ENCODE measurements at places on chromosomes 1 and 21.
A peak's percentile ranks its signal among the peaks of the same experiment; 100 is the strongest.

DNA sequence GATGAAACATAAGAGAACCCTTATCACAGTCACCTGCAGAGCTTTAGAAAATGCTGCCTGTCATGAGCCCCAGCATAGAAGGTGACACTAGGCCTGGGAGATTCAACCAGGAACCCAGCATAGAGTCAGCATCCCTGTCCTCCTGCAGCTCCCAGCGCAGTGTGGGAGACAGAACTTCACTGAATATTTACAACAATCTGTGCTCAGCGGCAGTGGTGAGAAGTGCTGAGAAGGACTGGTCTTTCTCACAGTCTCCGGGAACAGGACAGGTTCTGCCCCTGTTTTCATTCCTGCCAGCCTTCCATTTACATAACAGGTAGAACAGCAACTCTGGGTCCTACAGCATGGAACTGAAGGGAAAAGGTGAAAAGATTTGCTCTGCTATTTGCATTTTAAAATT, 83.5 kb upstream of the GADD45A start:
- no peak for DNase-seq

DNA sequence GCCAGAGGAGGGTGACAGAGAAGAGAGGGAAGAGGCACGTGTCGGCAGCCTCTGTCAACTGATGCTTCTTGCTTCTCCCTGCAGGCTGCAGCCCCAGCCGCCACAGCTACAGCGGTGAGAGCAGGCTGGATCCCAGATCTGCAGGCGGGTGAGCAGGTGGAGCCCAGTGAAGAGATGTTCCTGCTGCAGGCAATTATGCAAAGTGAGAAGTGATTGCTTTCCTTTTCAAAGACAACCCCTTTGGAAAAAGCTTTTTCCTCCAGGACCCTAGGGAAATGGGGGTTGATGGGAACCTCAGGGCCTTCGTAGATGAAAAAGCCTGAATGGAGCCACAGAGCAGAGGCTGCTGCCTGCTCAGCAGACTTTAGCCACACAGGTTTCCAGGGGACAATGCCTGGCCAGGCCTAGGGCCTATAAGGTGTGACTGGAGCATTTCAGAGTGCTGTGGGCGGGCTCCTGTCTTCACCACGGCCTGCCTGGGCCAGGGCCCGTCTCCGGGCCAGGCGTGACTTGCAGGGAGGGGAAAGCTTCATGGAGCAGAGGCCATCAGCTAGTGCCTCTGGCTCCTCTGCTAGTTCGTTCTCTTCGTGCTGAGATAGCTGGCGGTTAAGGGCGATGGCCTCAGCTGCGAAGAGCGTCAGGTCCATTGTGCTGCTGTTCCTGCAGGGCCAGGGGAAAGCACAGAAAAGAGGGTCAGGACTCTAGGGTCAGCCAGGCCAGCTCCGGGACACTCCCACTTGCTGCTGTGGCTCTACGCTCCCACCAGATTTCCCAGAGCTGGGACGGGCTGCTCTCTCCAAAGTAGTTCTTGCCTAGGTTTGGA, 6.9 kb upstream of the KNCN start:
- peak; percentile 57 for DNase-seq

DNA sequence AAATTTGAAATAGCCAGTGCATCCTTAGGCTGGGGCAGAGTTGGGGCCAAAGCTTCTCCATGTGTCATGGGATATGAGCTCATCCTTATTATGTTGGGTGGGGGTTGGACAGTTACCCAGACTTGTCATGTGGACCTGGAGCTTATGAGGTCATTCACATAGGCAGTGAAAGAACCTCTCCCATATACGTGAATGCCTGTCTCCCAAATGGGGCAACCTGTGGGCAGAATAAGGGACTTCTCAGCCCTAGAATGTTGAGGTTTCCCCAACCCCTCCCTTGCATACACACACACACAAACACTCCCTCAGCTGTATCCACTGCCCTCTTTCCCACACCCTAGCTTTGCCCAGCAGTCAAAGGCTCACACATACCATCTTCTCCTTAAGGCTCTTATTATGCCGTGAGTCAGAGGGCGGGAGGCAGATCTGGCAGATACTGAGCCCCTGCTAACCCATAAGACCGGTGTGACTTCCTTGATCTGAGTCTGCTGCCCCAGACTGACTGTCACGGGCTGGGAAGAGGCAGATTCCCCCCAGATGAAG, 2.3 kb upstream of the IVL start:
- DNase-seq: no peak

GRCh38 chr21:36381841-36382589, 3.2 kb upstream of the CHAF1B start:
- no peak for DNase-seq

DNA sequence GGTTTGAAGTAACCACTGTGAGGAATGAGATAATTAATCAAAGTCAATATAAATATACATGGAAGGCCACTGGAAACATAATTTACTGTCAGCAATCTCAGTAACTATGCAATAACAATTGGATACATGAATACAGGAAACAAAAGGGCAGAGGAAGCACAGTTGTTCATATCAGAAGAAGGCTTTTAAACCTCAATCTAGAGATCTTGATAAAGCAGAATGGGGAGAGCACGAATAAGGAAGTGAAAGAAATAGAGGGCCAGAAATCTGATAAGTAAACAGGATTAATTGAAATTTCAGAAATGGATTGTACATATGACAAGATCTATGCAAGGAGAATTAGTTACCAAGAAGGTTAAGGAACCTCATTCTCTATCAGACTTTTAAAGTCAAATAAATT, 93.0 kb downstream of the EVI5 start:
- DNase-seq: no peak

GRCh38 chr21:36384885-36385232, 333 bp upstream of the CHAF1B start:
- no peak for DNase-seq

DNA sequence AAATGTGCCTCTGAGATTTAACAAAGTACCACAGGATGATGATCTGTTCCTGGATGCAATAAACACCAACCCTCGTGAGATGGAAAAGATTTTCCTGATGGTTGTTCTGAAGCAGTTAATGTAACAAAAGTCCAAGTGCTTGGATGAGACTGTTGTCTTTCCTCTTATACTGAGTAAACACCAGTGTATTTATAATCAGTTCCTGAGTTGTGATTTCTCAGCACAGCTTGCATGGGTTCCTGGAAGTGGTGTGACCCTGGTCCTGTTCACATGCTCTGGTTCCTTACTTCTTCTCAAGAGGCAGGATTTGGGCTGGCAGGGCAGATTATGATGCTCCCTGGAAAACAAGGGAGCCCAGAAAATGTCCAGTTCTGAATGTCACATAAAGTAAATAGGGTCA, 208.2 kb upstream of the USP24 start:
- DNase-seq: no peak

GRCh38 chr1:43372172-43372571, 4.4 kb upstream of the ELOVL1 start:
- no peak for DNase-seq

GRCh38 chr1:90127288-90127953, 132.5 kb downstream of the ZNF326 start:
- DNase-seq: no peak

- DNase-seq: no peak
Measured at GRCh38 chr1:212565571-212566305, 42.8 kb upstream of the ATF3 start.

DNA sequence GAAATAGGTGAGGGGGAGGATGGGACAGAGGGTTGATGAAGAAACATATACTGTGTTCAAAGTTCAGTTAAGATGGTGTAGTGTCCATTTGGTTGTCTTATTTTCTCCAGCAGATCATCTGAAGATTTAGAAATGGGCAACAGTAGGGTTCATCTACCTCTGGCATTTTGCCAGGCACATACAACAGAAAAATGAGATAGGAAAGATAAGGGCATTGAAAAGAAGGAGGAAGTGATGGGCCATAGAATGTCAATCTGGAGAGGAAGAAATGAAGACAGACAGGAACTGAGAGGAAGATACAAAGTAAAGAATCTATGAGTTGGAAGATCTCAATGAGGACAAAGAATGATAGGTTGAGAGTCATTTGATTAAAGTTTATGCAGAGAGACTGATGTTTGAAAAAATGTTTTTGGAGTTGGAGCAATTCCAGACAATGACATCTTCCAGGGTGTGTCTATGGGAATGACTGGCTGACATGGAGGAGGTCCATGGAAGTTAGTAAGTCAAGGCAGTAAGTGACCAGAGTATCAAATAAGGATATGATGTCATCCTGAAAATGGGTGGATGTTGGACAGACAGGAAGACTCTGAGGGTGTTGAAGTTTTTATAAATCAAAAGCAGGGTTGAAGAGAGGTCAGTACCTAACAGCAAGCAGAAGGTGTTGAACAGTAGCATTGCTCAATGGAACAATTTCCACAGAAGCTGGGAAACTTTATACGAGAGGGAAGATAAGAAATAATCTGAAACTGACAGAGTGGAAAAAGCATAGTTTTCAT, 18.7 kb upstream of the CD55 start:
- DNase-seq: no peak

DNA sequence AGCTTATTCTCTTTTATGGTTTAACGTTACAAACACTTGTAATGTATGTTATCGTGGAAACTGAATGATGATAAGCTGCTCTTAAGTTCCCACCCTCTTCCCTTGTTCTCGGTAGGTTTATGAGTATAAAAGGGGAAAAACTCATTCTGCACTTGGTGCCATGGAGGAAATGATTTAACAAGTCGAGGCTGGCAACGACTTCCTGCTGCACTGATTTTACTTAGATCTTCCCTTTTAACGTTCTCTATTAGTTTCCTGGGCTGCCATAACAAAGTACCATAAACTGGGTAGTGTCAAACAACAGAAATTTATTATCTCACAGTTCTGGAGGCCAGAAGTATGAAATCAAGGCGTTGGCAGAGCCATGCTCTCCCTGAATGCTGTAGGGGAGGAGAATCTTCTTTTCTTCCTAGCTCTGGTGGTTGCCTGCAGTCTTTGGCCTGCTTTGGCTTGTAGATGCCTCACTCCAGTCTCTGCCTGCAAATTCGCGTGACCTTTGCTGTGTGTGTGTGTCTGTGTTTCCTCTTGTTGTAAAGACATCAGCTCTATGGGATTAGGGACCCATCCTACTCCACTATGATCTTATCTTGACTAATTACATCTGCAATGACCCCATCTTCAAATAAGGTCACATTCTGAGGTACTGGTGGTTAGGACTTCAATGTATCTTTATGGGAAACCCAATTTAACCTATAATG, 26.3 kb downstream of the HUNK start:
- DNase-seq: no peak

DNA sequence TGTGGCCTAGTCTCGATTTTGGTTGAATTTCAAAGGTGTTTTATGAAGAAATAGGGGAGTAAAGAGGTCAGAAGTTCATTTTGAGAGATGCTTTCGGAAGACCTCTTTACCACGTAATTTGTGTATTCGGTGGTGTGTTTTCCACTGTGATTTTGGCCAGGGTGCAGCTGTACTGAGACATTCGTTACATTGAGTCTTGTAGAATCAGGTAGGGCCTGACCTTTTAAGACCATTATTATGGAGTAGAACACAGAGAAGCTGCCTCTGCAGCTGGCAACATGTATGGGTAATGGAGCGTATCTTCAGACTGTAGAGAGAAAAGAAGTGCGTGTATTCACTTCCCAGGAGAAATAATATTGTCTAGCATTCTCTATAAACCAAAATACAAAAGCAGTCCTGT, 326.5 kb downstream of the PDE4B start:
- DNase-seq: no peak

- no peak for DNase-seq
Measured at GRCh38 chr1:196209983-196210382, 398.3 kb downstream of the KCNT2 start.

- DNase-seq: no peak
Measured at GRCh38 chr21:40610345-40610744, 236.6 kb downstream of the DSCAM start.

- DNase-seq: no peak
Measured at GRCh38 chr1:32266921-32267591, 16.0 kb downstream of the LCK start.

- DNase-seq: no peak
Measured at GRCh38 chr21:35641271-35642016, 418.9 kb downstream of the SETD4 start.

- peak; percentile 62 for DNase-seq
Measured at GRCh38 chr1:8818325-8818775, 910 bp upstream of the RERE start.

DNA sequence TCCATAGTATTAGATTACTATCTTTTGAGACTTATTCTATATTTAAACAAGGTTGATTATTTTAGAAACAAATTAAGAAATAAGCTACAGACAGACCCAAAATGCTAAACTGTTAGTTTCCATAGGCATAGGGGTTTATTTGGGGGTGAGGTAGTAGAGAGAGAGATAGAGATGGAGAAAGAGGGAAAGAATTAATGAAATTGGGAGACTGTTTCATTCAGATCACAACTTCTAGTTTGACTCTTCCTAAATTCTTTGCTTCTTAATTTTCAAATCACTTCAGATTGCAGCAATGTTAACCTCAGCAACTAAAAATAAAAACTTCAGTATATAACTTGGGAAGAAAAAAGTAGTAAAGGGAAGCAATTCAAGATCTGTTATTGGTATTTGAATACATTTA, 3.4 kb downstream of the JUN start:
- DNase-seq: no peak

GRCh38 chr1:9270290-9270883, 22.3 kb upstream of the SPSB1 start:
- peak; percentile 26 for DNase-seq

- peak; percentile 66 for DNase-seq
Measured at GRCh38 chr1:201916649-201917249, 28.1 kb downstream of the SHISA4 start.

DNA sequence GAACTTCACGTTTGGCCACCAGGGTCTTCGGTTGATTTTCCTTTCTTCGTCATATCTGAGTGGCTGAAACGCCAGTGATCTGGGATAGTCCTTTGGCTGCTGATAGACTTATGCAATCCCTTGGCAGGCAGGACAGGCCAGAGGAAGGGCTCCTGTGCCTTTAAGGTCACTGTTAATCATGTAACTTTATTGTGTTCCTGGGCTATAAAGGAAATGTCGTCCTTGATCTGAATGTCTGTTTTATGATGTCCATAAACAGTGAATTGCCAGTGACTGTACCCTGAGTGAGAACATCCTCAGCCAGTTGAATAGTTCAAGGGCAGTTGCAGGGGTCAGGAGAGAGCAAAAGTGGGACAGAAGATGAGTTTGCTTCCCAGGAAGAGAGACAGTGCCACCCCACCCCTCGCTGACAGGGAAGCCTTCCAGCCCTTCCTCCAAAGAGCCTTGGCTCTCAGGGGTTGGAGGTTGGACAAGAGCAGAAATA, 68.0 kb downstream of the PDE9A start:
- no peak for DNase-seq

DNA sequence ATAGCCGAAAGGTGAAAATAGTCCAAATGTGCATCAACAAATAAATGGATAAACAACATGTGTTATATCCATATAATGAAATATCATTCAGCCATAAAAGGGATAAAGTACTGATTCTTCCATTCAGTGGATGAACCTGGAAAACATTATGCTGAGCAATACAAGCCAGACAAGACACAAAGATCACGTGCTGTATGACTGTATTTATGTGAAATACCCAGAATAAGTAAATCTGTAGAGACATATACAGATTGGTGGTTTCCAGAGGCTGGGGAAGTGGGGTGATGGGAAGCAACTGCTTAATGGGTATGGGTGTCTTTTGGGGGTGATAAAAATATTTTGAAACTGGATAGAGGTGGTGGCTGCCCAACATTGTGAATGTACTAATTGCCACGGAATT, 13.3 kb upstream of the GSTM4 start:
- no peak for DNase-seq

All from NCI-H2227 treated with DMSO at 0.1 percent for 48 hours (cell line).